Stimulated activated CD4-positive, alpha-beta T cell treated with anti-CD3 and anti-CD28 coated beads, Interleukin-15, amount 100 ng/mL, for 1 hour (primary cell): ENCODE measurements at places on chromosomes 3 and 15.

DNA sequence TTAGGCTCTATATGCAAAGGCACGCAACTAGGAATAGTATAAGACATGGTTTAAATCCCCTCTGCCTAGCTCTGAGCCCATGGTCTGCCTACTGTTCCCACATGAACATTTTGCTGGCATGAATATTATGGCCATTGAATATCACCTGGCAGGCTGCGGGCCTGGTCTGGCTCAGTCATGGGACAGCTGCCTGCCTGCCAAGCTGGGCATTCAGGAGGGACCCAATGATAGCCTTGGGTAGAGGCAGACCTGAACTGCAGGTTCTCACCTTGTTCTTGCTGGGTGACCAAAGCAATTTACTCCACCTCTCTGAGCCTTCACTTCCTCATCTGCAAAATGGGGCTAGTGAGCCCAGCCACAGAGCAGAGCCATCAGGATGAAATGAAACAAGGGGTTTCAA lies 11.3 kb downstream of the RBP1 start:
- no peak for DNase-seq

- DNase-seq, result no peak
Observed at GRCh38 chr3:72658466-72659100, 189.7 kb downstream of the SHQ1 start.

DNA sequence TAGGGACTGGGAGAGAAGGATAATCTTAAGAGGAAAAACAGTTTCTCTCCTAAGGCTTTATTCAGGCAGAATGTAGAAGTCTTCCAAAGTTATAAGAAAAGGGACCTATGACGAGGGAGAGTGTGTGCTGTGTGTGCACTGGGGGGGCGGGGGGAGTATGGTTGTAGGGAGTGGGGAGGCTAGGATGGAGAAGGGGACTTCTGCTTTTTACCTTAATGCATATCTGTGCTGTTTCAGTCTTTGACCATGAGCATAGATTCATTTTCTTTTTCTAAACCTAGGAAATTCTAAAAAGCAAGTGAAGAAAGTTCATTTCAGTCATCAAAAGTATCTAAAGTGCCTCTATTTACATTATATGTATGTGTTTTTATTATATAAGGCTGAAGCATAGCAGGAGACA lies 52.6 kb upstream of the RASA2 start:
- DNase-seq, result no peak

DNA sequence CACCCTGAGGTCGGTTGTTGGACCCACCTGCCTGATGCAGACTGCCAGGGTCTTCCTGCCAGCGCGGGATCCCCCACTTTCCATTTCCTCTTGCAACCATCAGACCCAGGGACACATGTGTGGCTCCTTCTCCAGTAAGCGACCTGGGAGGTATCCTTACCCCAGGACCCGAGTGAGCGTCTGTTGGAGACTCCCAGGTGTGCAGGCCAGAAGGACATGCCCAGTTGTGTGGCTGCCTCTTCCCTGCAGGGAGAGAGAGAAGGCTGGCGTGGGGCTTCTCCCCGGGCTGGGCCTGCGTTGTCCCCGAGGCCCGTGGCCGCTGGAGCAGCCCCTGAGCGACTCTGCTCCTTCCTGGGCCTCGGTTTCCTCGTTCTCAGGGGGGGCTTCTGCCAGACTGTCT lies 56.8 kb downstream of the APBA2 start:
- no peak for DNase-seq

GRCh38 chr3:48030188-48030587 lies 14.0 kb upstream of the MAP4 start:
- no peak for DNase-seq

DNA sequence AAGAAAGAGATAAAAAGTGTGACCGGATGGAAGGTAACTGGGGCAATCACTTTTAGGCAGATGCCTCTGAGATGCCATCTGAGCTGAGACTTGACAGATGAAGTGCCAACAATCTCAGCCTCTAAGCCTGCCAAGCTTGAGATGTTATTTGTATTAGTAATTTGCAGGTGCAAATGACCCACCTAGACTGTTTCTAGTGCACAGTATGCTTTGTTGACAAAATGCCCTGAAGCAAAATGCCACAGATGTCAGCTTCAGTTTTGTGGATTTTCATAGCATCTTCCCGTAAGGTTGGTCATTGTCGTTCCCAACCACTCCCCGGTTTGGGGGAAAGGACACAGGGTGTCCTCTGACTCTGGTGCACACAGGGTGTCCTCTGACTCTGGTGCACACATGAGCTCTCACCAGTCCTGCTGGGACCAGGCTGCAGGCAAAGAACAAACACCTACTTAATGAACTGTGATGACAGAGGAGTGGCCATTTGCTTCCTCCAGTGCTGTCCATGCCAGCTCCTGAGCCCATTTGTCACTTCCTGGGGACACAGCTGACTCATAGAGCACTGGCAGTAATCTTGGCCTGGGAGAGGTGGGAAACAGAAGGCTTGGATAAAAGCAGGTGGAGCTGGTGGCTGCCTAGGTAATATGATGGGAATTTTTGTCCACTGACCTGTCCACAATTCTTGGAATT lies 16.7 kb upstream of the PPP1R2 start:
- no peak for DNase-seq

DNA sequence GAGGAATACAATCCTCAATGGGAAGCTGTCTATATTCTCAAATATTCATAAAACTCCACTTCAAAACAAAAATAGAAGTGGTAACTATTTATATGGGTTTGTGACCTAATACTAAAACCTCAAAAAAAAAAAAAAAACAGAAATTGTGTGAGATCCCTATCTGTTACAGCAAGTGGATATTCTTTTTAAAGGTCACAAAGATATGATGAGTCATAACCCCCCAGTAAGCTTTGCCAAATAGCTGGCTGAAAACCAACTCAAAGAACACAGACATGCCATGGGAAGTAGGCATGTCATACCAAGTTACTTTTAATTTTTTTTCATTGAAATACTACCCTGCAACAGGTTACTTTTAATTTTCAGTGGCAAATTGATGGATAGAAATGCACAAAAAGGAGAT lies 62.5 kb downstream of the CBLB start:
- no peak for DNase-seq

GRCh38 chr3:187041362-187042307 lies 97.7 kb downstream of the RPL39L start:
- peak; percentile 22 for DNase-seq

DNA sequence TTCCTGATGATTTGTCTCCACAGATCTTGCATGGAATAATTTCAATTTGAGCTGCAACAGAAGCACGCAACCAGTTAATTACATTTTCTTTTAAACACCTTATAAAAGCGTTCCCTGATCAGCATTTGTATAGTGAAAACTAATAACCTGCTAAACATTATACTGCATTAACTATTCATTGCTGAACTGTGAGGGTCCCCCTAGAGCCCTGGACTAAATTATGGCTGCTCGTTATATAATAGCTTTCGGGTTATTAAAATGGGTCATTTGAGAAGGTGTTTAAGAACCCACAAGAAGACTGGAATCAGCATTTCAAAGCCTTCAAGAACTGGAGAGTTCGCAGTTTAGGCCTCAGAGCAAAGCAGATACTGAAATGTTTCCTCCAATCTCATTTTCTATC lies 52.9 kb upstream of the ICE2 start:
- DNase-seq, result no peak

DNA sequence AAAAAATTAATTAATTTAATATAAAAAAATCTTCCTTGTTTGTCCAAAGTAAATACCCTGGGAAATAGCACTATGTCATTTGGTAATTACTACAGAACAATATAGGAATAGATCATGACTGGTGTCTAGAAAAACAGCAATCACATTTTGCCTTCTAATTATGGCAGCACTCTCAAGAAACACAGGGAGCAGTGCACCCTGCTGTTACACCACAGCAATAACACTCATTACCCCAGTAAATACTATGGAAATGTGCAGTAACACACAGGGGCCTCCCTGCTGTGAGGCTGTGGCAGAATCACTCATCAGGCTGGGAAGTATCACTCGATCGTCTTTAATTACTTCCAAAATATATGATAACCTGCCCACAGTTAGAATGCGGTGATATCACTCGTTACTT lies 646.0 kb downstream of the TUSC7 start:
- DNase-seq, result no peak

- DNase-seq, result no peak
Observed at GRCh38 chr15:50808728-50809127, 43.2 kb upstream of the SPPL2A start.

DNA sequence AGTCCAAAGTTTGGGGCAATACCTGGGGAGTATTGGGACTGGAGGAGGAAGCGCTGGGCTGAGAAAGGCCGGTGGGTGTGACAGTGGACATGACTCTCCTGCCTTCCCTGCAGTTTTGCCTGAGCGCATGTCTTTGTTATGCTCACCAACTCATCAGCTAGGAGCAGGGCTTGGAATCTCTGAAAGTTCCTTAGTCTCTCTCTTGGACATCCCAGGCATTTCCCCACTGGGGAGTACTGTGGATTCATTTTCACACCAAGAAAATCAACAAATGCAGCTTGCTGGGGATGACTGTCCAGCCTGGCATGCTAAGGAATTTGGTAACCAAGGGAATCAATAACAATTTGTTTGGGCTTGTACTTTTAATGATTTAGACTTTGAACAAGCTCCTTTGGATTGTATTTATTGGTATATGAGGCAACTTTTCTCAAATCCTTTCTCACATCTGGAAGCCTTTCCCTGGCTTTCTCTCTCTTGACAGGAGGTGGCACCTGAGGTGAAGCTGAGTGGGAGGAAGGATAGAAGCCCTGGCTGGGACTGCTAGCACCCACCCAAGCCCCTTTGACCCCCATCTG lies 48.5 kb upstream of the CHST2 start:
- DNase-seq, result no peak

DNA sequence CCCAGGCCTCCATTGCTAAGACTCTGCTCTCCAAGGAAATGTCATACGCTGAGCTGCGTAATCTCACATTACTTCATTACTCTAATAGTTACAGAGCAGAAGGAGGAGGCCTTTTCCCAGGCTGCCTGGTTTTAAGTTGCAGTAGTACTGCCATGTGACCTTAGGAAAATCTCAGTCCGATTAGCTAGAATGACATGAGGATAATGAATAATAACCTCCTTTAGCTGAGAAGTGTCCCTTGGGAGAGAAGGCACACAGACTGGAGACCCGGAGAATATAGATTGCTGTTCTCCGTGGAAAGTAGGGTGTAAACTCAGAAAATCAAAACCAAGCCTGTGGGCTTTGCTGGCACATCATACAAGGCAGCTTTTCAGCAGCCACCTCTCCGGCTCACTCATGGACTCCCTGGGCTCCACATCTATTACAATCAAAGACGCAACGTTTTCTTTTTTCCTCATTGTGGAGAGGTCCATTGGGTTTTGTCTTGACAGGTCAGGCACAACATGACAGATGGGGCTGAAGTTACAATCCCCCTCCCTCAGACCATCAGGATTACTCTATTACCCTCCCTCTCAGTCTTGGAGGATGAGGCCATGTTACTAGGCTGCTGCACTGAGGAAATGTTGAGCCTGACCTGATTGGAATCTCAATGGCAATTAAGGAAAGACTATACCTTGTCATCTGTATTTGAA lies 134.8 kb upstream of the MB21D2 start:
- DNase-seq, result no peak

DNA sequence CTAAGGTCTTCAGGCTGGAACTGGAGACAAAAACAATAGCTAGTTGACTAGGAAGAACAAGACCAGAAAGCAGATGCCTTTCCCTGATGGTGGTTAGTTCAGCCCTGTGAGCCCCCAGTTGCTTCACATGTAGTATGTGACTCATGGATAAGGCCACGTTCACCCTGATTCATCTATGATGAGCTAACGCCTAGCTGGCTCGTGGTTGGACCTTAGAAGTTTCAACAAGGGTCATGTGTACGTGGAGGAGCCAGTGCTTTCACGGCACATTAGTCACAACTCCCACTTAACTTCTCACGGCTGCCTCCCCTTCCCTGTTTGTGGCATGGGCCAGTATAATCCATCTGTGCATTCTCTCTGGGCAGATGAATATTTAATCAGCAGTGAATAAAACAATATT lies 20.6 kb downstream of the COL8A1 start:
- no peak for DNase-seq

GRCh38 chr3:120730576-120731542 lies 11.5 kb downstream of the RABL3 start:
- DNase-seq, result no peak

- no peak for DNase-seq
Observed at GRCh38 chr3:145604851-145605250, 556.1 kb downstream of the PLOD2 start.

GRCh38 chr3:146581080-146581601 lies 24.0 kb downstream of the PLSCR5 start:
- no peak for DNase-seq

DNA sequence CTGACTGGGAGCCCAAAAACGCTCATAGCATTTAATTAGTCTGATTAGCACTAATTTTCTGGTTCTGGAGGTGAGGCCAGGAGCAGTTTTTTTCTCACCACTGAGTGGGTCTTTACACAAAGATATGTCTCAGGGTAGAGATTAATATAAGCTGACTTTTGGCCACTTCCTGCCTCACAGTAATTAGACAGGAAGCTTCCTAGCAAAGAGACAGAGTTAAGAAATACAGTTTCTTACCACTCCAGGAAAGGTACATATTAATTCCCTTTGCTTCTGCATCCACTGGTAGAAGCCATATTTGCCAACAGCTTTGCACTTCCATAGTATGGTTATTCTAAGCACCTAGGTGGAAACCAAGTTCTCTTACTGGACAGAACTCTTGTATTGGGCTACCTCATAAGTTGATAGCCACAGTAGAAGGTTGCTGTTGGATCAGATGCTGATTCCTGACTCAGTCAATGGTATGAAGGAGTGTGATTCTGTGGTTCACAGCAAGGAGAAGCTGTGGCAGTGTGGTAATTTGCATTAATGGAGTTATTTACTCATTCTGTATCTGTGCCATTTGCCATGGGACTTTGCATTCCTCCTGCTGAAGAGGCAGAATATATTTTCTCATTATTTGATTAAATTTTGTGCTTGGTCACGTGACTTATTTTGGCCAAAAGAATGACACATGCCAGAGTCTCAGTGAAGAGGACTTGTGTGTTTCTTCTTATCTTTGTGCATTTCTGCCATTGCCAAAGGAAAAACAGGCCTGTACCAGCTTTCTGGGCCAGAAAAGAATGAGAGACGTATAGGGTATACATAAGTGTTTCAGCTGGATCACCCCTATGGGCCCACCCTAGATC lies 17.5 kb upstream of the ZBTB20 start:
- DNase-seq, result no peak

DNA sequence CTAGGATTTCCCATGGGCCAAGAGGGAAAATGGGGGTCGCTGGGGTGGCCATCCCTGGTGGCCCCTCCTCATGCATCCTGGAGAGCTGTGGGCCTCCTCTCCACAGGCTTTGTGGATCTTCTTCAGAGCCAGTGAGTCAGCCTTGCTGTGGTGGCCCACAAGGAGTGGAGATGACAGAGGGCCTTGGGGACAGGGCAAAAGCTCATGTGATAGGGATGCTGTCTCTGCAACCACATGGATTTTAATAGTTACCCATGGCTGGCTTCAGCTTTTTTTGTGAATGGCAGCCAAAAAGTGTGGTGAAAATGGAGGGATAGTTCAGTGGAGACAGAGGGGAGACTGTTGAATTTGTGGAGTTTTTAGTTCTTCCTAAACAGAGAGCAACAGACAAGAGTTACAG lies 1.2 kb downstream of the TF start:
- DNase-seq, result no peak

GRCh38 chr15:34718681-34719665 lies 35.8 kb downstream of the GJD2 start:
- no peak for DNase-seq

- no peak for DNase-seq
Observed at GRCh38 chr3:196774191-196774820, 34.6 kb downstream of the PAK2 start.

GRCh38 chr15:93174836-93175235 lies 85.8 kb upstream of the RGMA start:
- no peak for DNase-seq

- no peak for DNase-seq
Observed at GRCh38 chr3:114941626-114942309, 205.3 kb downstream of the ZBTB20 start.
